GM12878 (cell line): ENCODE measurements at places on chromosomes 7 and 10. TPM values are rescaled to one million over a fixed set of nuclear protein-coding genes. Genes with fewer than 3 reads are reported as not detected.

Gene RPEL1
- total RNA-seq, result not detected in 2 replicates

DNA sequence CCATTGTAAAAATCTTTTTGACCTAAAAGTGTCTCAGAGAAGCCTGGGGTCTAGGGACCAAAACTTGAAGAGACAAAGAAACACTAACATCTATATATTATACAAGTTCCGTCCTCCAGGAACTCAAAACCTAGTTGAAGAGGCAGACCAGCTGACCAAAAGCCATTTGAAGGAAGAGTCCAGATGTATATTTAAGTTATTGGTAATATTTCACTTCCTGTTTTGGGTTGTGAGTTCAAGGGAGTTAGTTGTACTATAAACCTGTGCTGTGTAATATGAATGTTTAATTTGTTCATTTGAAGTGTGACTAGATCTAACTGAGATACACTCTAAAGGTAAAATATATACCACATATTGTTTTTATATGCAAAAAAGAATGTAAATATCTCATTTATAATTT is 45.0 kb downstream of the CDK1 start:
- DNase-seq, result no peak

- DNase-seq, result no peak
These were observed 185.8 kb downstream of the GRM8 start for GRCh38 chr7:127066974-127067373.

DNA sequence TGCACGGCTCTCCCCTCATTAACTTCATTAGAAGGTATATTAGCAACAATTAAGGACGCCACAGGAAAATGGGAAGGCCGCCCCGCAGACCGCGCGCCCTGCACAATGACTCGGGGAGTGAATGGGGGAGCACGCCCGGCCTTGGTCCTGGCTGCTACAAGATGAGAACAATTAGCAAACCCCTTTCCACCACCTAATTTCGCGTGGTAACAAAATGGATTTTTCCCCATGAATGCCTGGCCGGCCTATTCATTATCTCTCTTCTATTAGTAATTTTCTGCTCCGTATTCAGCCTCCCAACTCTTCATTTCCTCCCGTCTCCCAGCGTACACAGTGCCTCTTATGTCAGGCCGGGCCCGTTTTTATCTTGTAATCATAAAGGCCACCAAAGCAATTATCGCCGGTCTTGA is 346.9 kb downstream of the DNAJB6 start:
- DNase-seq, result no peak

Gene CEP55
- 37.5 and 38.7 TPM in 2 replicates for total RNA-seq

Gene PNLIPRP3
- not detected in 2 replicates for total RNA-seq

Gene PIK3AP1
- 137 and 142 TPM in 2 replicates for total RNA-seq
